CD8-positive, alpha-beta T cell (primary cell): ENCODE measurements at places on chromosomes 1 and 21.

GRCh38 chr1:81467383-81467782 lies 333.4 kb upstream of the ADGRL2 start:
- no peak for DNase-seq

GRCh38 chr1:201487742-201488141 lies 18.8 kb upstream of the PHLDA3 start:
- no peak for DNase-seq

GRCh38 chr1:13443335-13443979 lies 33.2 kb downstream of the PRAMEF20 start:
- no peak for DNase-seq

GRCh38 chr1:223611936-223612335 lies 53.6 kb downstream of the CAPN8 start:
- no peak for DNase-seq

DNA sequence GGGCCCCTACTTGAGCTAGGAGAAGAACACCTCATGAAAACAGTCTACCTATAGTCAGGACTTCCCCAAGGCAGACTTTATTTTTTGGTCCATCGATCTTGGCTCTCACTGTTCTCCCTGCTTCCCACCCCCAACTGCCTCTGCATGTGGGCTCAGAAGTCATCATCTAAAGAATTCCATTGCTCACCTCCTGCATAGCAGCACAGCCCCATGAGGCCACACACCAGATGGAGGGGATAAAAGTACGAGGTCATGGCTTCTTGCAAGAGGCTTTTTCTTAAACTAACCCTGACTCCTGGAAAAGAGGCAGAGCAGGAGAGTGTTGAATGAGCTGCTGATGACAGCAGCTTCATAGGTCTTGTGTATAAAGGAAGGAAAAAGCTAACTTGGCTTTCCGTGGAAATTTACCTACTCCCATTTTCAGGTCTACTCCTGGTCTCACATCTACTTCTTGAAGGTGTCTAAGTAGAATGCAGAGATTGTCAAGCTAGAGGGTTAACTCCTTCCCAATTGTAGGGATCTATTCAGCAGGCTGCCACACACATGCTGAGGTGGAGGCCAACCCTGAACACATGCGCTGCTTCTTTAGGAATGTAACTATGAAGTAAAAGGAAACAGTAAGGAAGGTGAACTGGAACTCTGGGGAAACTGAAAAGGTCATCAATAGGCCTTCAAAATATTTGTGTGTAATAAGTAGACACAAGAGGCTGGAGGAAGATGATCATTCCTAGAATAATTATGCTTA lies 18.7 kb downstream of the WNT2B start:
- no peak for DNase-seq

DNA sequence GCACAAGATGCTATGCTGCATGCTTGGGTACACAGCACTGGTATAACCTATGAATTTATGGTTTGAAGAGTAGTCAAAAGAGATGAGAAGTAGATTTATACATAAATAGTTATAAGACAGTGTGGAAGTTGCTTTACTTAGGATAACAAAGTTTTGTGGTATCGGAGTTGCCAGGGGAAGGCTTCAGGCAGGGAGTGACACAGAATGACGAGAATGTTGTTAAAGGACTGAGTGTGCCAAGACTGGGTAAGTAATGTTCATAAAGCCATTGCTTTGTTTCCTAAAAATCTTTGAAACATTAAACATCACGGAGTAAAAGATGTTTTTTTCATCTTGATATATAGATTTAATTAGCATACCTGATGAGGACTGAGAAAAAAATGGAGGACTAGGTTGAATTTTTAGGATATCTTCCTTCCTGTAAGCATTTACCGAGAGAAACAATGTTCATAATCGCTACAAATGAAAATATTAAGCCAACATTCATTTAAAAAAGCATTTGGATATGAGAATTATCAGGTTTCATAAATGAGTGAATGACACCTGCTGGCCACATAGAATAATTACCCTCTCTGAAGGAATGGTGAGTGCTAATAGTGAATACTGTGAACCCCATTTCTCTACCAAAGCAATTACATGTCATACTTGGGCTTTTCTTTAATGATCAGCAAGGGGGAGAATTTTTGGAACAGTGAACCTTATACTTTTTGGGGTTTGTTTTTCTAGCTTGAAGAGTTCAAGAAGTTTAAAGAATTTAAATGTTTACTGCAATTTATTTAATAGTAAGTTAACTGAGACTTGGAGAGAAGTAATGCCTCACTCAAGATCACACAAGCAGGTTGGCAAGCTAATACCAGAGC lies 28.4 kb downstream of the EXTL2 start:
- no peak for DNase-seq

- peak; percentile 86 for DNase-seq
Observed at GRCh38 chr1:46197964-46198811, at the start of gene POMGNT1. POMGNT1 (minus strand) TSS chr1:46198434; CDS start chr1:46197821, 613 bp downstream.

GRCh38 chr1:26690157-26690556 lies 5.7 kb upstream of the ARID1A start:
- DNase-seq, result no peak

- no peak for DNase-seq
Observed at GRCh38 chr1:9442278-9442846, 96.9 kb upstream of the SLC25A33 start.

- no peak for DNase-seq
Observed at GRCh38 chr1:198179556-198179981, 22.8 kb downstream of the NEK7 start.

DNA sequence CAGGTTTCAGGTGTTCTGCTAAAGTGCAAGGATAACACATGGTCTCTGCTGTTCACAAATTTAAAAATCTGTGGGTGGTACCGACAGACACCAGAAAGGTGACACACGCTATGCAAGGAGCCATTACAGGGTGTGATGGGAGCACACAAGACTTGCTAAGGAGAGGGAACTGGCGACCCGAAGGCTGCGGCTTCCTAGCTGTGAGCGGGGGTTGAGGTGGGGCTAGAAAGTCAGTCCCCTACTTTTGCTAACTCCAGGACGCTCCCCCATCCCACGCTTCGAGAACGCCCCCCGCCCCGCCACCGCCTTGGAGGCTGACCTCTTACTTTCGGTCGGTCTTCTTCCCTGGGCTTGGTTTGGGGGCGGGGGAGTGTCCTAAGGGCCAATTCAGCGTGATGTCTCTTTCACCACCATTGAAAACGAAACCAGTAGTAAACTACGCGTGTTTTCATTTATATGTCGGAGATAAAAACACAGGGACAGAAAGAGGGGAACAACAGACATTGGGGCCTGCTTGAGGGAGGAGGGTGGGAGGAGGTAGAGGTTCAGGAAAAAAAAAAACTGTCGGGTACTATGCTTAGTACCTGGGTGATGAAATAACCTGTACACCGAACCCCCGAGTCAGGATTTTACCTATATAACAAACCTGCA lies 1.1 kb downstream of the CKS1B start:
- peak; percentile 65 for DNase-seq

DNA sequence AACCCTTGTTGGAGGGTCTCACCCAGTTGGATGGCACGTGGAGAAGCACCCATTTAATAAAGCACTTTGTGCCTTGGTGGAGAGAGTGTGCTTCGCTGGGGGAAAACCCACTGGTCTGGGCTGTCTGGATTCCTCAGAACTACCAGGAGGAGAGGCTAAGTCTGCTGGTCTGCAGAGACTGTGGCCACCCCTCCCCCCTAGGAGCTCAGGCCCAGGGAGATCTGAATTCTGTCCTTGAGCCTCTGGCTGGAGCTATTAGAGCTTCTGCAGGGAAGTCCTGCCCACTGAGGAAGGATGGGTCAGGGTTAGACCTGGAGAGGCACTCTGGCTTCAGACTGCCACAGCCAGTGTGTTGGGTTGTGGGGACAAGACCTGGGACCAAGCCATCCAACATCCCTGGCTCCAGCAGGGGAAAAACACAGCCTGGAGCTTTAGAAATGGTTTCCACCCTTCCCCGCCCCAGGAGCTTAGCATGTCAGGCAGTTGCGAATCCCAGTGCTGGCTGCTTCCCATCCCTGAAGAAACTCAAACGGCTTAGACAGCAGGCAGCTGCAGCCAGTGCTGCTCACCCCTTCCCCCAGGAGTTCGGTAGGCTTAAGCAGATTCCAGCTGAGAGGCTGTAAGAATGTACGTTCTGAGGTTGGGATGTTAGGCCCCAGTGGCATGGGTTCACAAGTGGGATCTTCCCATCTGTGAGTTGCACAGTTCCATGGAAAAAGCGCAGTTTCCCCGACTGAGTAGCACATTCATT lies 288.3 kb downstream of the TGFB2 start:
- no peak for DNase-seq

DNA sequence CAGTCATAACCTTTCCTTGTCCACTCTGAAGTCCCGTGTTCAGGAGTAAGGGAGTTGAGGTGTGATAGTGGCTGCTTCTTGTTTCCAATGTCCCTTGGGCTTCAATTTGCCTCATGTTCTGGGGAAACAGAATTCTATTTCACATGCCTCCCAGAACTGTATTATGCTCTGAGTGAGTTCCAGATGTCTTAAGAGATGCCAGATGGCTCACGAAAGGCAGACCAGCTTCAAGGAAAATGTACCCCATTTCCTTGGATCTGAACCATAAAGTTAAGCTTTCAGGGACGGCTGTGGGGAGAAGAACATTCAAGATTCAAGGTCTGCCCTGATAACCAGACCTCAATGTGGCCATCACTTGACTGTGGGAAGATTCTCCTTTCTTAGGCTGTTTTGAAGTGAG lies 42.4 kb downstream of the C1orf87 start:
- DNase-seq, result no peak

- no peak for DNase-seq
Observed at GRCh38 chr1:163928069-163928468, 606.3 kb downstream of the NUF2 start.
